ENCODE measurements at places on chromosomes 1 and 21.

GRCh38 chr1:53804791-53805505, 33.1 kb downstream of the NDC1 start:
- peak; percentile 53 for DNase-seq

- no peak for DNase-seq
Measured at GRCh38 chr21:25925064-25925800, 190.5 kb downstream of the GABPA start.

- DNase-seq, result no peak
Measured at GRCh38 chr1:201036188-201036842, 12.8 kb upstream of the KIF21B start.

GRCh38 chr1:55059302-55060132, 20.2 kb downstream of the PCSK9 start:
- DNase-seq, result no peak

All from EL (cell line).